ENCODE measurements at places on chromosomes 2 and 18. TPM values are rescaled to one million over a fixed set of nuclear protein-coding genes. Genes with fewer than 3 reads are reported as not detected.

MREG gene
- total RNA-seq: 1.6 TPM

ZNF804A gene
- total RNA-seq: 0.14 TPM

CPLX4 gene
- total RNA-seq: not detected

C2orf92 gene
- total RNA-seq: 32.0 TPM

ANKRD62 gene
- total RNA-seq: not detected

DNA sequence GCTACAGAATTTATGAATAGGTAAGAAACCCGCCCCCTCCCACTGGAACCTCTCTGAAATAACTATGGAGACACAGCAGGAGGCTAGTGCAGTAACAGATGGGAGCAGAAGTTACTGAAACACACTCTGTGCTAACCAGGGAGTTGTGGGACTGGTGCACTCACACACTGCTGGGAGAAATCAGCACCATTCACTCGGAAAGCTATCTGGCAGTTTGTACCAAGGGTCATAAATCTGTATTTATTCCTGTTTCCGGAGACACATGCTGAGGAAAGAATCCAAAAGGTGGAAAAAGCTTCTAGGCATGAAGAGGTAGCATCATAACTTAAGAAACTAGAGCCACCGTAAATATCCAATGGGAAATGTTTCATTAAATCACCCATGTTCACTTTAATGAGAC, 39.9 kb downstream of the TGFA start:
- DNase-seq: no peak

- DNase-seq: no peak
Measured at GRCh38 chr2:95698146-95698545, 106.3 kb downstream of the TRIM43 start.

- DNase-seq: no peak
Measured at GRCh38 chr2:29023188-29023587, 42.1 kb downstream of the TOGARAM2 start.

- peak; percentile 58 for DNase-seq
Measured at GRCh38 chr2:217105733-217106649, 246.1 kb upstream of the TNP1 start.

DNA sequence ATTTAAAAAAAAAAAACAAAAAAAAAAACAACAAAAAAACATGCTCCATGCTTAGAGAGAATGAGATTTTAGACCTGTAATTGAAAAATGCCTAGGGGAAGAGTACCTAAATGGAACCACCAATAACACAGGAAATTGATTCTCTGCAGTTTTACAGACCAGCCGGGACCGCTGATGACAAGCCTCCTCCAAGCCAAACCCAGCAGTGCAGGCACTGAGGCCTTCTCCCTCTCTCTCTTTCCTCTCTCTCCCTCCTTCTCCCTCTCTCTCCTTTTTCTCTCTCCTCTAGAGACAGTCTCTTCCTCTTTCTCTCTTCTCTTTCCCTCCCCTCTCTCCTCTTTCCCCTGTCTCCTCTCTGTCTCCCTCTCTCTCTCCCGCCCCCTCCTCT, 228.8 kb upstream of the COPS8 start:
- no peak for DNase-seq

DNA sequence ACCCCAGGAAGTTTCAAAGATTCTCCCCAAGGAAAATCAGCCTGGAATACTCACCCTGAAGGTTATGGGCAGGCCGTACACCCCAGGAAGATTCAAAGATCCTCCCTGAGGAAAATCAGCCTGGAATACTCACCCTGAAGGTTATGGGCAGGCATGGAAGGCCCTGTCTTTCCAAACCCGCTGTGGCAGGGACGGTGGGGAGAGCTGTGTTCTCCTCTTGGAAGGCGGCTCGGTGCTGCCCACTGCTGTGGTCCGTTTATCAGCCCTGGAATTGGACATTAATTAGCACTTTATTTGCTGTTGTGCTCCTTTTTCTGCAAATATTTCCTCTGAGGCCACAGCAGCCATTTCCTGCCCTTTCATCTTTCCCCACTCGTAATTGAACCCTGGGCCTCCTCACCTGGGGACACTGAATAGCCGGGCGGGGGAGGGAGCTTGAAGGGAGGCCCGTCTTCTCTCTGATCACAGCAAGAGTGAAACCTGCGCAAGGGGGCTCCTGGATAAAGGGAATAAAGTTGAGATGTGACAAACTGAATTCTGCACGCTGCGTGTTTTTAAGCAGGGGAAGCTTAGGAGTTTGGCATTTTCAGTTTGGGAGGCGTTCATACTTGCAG, 308.7 kb upstream of the SALL3 start:
- DNase-seq: no peak

DNA sequence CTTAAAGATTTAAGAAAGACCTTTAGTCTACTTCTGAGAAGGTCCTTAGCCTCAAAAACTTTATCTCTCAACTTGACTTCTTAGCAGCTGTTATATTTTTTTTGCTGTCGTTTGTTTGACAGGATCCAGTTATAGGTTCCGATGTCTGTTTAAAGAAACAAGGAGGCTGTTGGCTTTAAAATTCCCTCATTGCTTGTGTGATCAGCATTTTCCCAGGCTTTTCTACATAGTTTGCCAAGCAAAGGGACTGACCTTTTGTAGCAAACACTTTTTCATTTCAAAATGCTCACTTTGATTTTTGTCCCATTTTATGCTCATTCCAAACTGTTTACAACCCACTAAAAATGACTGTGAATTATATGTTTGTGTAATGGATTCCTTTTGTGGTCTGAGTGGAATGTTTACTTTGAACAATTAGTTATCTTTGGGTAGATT, 394.9 kb downstream of the ARHGAP15 start:
- DNase-seq: no peak

DNA sequence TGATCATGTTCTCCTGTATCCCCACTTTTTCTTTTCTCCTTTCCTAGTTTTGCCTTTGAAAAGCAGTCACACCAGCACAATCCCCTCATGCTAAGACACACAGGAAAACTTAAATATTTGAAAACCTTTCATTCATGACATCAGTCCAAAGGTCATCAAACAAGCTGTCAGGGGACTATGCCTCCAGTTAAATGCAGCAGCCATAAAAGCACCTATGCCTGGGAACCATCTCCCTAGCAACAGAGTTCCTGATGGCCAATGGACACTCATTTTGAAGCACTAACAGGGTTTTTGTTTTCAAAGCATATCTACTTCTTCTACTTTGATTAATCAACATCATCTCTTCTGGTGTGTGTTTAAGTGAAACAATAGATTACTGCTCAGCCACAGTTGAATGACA, 286.4 kb upstream of the PARD3B start:
- no peak for DNase-seq

GRCh38 chr2:216920937-216921456, 61.1 kb upstream of the TNP1 start:
- no peak for DNase-seq

GRCh38 chr18:46224181-46224775, 120.1 kb downstream of the HAUS1 start:
- DNase-seq: no peak

DNA sequence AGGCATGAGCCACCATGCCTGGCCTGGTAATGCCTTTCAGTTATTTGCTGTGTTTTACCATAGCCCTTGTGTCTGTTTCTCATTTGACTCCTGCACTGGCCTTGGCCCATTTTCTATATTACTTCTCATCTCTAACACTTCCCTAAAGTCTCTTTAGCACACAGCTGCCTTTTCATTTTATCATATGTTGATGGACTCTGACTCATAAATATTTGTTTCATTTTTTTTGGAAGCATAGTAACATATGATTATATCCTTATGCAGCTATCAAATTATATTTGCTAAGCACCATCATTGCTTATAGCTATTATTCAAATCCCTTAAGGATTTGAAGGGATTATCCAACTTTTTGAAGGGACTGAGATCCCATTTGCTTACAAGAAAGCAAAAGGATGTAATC, 320.3 kb downstream of the GPD2 start:
- no peak for DNase-seq

GRCh38 chr2:8882094-8882493, 44.7 kb upstream of the KIDINS220 start:
- DNase-seq: no peak

DNA sequence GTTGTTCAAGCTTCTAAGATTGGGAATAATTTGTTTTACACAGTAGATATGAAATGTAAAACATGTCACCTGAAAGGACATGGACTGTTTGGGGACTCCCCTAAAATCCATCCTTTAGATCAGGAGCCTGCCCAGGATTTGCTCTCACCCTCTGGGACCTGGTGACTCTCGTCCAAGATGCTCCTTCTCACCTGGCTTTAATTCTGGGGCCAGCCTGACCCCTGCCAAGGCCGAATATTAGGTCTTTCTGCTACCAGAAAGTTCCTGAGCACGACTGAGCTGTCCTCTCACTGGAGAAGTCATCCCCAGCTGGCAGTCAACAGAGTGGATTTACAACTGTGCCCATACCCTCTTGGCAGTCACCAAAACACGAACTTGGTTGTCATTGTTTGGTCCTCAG, 25.3 kb downstream of the PTPN18 start:
- DNase-seq: no peak

- DNase-seq: no peak
Measured at GRCh38 chr18:24930478-24930877, 421.5 kb downstream of the ZNF521 start.

DNA sequence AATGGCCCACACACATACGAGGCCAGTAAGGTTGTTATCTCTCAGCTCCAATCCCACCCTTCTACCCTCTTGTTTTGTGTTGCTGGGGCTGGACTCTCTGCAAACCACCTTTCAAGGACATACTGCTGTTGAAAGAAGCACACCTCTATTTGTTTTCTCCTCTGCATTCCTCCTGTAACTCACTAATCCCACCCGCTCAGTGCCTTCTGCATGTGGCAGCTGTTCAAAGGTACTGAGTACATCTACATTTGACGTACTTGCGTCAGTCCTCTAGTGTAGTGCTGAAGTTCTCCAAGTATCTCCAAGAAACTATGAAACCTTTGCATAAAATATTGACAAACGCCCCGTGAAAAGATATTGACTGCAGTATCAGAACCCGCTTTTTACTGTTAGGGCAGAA, 310.6 kb downstream of the AFF3 start:
- DNase-seq: no peak

DNA sequence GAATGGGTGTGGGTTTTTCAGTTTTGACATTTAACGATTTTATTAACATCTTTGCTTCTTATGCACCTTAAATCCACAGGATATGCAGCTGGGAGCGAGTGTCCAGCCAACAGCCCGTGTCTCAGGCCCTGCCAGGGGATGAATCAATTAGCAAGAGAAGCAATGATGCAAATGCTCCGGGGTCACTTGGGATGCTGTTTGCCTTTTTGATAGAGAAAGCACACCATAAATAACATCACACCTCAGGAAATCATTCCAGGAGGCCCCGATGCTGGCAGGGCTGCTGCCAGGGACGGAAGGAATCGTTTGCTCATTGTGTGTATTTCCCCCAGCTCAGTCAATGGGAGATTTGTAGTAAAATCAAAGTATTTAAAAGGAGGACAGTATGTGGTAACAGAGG, 394.0 kb upstream of the HNRNPA3 start:
- no peak for DNase-seq

DNA sequence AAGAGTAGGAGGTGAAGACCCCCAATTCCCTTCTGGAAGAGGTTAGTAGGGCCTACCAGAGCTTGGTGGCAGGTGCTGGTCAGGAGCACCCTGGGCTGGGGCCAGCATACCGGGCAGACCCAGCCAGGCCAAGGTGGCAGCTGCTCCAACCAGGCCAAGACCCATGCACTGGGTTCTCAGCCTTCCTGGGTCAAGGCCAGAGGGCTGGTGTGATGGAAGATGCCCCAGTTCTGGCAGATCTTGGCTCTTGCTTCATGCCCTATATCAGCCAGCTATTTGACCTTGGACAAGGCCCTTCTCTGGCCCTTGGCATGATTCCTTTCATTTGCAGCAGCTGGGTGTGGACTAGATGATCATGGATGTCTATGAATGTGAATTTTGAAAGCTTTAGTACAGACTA, 57.7 kb downstream of the PRKCE start:
- DNase-seq: no peak

DNA sequence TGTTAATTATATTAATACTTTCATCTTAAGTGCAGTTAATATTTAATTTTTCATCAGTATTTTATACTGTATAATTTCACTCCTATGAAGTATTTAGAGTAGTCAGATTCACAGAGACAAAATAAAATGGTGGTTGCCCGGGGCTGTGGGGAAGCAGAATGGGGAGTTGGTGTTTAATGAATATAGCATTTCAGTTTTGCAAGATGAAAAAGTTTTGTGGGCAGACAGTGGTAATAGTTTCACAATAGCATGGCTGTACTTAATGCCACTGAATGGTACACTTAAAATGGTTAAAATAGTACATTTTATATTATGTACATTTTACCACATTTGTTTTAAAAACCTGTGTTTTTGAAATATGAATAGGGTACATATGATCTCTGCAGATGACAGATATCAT, 31.2 kb downstream of the CFAP221 start:
- no peak for DNase-seq

DNA sequence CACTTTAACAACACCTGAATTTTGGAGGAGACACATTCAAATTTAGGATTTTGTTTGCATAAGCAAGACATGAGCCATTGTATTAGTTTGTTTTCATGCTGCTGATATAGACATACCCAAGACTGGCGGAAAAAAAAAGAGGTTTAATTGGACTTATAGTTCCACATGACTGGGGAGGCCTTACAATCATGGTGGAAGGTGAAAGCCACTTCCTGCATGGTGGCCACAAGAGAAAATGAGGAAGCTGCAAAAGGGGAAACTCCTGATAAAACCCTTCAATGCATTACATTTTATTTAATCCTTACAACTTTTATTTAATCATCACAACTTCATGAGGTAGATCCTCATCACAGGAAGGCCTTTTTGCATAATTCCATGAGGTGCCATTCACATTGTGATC, 242.0 kb upstream of the STON1 start:
- DNase-seq: no peak

DNA sequence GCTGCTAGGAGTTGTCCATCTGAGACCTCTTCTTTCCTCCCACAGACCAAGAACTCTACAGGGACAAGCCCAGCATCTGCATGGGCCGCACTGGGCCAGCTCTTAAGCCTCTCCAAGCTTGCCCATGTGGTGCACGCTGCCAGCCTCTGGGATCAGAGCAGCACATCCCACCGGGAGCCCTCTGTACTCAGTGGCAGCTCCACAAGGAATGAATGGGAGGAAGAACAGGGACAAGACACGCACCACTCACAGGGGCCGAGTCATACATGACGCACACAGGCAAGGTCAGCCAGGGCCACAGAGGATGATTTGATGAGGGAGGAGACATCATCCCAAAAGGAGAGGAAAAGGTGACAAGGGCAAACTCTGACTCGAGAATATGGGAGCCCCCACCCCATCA, 268.3 kb downstream of the KLHL29 start:
- DNase-seq: no peak

DNA sequence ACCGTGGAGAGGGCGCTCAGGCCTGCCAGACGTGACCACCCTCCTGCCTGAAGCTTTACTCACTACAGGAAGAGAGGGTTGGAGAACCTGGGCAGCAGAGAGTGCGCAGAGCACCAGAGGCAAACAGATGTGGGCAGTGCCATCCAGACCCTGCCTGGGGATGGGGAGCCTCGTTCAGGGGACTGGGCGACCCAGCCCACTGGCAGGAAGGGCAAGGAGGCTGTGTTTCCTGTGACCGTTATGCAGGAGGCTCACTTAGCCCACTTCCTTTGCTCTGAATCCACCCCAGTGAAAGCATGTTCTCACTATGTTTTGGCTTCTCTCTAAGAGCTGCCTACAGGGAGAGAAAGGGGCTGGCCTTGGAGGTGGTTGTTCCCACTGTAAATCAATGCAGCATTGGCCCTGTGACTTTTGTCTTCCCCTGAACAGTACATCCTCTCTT, 23.0 kb upstream of the ACKR3 start:
- no peak for DNase-seq

- DNase-seq: no peak
Measured at GRCh38 chr2:227890495-227891079, 19.2 kb downstream of the DAW1 start.

Data from thoracic aorta (tissue), 2 donors.